Fibroblast of skin of left biceps (primary cell): ENCODE measurements at places on chromosomes 13 and 19.

DNA sequence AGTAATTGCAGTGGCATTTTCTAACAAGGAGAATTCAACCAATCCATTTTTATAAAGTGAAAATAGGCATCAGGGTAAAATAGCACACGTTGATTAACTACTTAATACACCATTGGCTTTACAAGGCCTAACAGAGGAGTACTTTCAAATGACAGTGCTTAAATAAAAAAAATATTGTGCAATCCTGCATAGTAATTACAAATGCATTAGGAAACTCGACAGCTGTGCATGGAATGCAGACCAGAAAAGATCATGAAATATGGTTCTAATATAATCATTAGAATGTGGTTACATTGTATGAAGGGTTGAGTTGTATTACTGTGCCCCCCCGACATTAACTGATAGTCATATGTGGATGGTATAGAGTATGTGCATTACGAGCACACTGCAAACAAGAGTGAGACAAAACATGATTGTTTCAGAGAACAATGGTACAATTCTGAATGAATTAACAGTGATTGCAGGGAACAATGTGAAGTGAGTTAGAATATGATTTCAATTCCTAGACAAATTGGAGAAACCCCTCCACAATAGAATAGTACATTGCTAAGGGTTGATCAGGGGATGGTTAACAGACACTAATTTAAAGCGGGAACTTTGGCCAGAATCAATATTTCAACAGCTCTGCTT, 270.6 kb downstream of the GPC5 start:
- DNase-seq: peak; percentile 48

GRCh38 chr19:40576151-40576584, 505 bp upstream of the SHKBP1 start:
- DNase-seq: no peak

DNA sequence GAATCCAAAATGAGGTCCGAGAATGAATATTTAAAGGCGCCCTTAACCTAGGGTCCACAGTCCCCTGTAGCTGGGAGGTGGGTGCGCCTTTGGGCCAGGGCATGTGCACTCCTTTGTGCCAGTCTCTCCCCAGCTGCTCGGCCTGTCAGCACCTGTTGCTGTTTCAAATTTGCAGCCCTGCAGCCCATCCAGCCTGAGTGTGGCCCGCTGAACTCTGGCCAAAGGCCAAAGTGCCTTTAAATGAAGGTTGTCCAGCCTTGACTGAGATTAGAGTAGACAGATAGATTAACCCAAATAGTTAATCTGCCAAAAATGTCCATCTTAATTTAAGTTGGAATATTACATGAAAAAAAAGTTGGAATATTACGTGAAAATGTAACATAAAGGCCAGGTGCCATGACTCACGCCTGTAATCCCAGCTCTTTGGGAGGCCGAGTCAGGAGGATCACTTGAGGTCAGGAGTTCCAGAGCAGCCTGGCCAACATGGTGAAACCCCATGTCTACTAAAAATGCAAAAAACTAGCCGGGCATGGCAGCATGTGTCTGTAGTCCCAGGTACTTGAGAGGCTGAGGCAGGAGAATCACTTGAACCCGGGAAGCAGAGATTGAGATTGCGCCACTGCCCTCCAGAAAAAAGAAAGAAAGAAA, 25.3 kb downstream of the TPT1 start:
- DNase-seq: no peak

DNA sequence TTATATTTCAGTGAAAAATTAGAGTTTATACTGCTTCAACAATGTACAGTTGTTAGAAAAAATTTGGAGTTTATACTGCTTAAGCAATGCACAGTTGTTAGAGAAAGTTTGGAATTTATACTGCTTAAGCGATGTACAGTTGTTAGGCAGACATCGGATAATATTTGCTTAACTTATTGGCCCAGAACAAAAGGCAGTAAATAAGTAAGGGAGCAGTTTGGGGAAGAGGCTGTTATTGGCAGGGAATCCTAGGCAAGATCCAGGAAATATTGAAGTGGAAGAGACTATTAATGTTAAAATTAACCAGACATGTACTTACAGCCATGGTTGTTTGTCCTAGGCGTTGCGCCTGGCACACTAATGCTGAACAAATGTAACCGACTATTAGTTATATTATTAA, 166.9 kb downstream of the GPC5 start:
- DNase-seq: no peak

DNA sequence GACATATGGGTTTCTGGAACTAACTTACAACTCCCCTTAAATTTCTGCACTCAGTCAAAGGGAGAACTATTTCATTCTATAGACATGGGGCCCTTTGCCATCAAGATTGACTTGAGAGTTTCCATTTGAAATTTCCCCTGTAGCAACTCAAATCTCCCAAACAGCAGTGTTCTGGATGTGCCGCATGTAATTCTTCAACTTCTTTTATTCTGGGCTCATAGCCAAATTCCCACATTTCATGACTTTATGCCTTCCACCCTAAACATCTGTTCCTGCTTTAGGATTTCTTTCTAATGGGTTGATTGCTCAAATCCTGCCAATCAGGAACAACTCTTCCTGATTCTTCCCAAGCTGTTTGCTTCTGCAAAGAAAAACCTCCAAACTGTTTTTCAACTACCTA, 336.0 kb downstream of the TBC1D4 start:
- DNase-seq: no peak

DNA sequence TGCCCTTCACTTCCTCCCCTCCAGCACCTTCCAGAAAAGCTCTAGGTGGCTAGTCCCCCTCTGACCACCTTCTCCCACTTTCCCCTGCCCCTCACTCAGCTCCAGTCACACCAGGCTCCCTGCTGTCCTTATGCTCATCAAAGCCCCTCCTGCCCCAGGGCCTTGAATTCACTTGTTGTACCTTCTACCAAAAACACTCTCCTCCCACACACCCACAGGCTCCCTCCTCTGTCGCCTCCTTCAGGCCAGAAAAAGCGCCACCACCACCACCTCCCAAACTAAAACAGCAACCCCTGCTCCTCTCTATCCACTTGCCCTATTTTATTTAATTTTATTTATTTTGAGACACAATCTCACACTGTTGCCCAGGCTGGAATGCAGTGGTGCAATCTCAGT, 4.8 kb upstream of the CEACAM16 start:
- DNase-seq: no peak

DNA sequence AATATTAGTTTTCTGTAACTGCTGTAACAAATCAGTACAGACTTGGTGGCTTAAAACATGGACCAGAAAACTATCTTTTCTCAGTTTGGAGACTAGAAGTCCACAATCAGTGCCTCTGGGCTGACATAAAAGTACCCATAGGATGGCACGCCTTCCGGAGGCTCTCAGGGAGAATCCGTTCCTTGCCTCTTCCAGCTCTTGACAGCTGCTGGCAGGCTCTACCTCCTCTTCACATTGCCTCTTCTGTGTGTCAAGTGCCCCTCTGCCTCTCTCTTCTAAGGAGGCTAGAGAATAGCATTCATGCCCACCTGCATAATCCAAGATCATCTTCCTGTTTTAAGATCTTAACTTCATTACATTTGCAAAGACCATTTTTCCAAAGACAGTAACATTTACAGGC, 1194.2 kb downstream of the EFNB2 start:
- no peak for DNase-seq

GRCh38 chr19:9939301-9939913, 3.1 kb upstream of the OLFM2 start:
- no peak for DNase-seq

DNA sequence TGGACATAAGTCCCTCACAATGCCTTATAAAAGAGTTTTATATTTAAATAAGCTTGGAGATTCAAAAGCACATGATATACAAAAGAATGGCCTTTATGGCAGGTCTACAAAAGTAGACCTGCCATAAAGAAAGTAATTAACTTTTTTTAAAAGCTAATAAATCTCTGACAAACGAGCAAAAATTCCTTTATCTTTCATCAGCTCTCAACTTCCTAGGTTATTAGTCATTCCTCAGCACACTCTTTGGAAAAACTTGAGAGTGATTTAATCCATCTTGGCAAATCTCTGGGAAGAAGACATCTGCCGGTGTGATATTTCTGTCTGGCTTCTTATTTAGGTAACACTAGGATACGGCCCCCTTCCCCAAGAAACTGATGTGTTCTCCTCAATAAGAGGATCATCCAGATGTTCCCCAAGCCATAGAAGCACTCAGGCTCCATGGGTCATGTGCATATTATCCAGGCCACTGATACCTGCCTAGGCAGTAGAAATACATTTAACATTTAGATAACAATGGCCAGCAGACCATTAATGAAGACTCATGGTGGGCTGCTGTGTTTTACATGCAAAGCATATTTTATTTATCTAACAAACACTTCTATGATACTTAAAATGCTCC, 372.7 kb downstream of the LIG4 start:
- DNase-seq: no peak

- no peak for DNase-seq
Measured at GRCh38 chr13:97332742-97333141, 101.2 kb upstream of the RAP2A start.

GRCh38 chr13:86402500-86402899, 603.3 kb upstream of the SLITRK6 start:
- no peak for DNase-seq

GRCh38 chr13:78393286-78394142, 209.8 kb downstream of the POU4F1 start:
- DNase-seq: no peak

DNA sequence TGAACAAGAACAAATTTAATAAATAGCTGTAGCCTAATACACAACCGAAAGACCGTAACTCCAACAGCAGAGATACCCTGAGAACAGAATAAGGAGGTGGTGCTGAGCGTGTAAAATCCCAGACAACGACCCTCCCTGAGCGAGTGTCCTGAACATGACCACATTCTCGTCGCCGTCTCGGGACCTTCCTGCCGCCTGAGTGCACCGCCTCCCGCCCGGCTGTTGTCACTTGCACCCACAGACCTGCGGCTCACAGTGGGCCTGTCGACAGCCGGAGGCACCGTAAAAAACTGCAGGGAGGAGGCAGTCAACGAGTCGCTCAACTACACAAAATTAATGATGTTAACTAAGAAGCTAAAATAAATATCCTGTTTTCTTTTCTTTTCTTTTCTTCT, 35.8 kb upstream of the GRTP1 start:
- no peak for DNase-seq

- peak; percentile 84 for DNase-seq
Measured at GRCh38 chr13:37701972-37702371, 103.4 kb upstream of the POSTN start.

DNA sequence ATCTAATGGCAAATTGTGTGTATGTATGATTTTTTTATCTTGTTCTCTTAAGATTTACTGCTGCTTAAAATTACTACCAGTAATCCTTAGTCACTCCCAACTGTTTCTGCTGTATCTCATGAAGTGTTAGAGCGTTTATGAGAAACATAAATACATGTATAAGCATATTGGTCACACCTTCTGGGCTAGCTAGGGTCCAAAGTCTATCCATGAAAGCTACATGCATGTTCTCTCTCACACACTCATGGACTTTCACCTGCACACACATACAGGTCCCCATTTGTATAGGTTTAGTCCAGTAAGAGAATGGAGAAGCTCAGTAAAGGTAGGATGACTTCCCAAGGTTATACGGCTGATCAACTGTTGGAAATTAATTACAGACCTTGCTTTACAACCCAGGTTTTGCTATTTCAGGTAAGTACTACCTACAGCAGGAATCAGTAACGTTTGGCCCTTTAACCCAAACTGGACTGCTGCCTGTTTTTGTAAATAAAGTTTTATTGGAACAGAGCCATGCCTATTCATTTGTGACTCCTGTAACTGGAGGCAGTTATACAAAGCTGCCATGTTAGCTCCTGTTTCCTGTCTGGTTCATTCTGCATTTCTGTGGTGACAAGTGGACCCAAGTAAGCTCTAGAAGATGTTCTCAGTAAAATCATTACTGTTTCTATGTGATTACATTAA, 15.3 kb downstream of the METTL21C start:
- no peak for DNase-seq

GRCh38 chr13:29484236-29484635, 111.3 kb downstream of the SLC7A1 start:
- DNase-seq: no peak

DNA sequence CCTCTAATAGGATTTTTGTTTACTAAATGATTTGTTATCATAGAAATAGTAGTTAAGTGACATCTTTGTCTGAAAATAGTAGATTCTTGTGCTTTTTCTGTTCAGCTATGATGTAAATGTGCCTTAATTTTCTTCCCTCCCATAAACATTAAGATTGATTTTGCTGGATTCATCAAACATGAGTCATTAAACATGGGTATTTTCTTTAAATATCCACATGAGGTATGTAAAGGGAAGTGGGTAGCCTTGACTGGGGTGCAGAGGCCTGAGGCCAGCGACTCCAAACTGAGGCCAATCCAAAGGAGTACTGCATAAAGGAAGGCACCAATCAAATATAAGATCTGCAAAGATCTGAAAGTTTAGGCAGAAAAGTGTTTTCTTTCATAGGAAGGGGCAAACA, 3.7 kb downstream of the ZNF136 start:
- DNase-seq: no peak

DNA sequence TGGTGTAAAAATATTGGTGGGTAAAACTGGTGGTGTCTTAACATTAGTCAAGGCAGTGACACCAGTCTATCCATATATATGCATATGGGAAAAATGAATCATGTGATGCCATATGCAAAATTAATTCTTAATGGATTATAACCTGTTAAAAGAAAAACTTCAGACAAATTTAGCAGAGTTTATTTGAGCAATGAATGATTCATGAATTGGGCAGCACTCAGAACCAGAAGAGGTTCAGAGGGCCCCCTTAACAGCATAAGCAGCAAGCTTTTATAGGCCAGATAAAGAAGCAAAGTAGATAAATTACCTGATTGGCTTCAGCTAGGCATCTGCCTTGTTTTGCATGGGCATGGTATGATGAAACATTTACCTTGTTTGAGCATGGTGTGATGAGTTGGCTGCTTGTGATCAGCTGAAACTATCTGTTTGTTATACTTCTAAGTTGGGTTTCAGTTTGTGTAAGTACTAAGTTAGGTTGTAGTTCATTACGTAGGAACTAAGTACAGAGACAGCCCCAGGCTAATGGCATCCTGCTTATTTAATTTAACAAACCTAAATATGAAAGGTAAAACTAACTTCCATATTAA, 66.6 kb downstream of the DNAJC15 start:
- DNase-seq: no peak

- no peak for DNase-seq
Measured at GRCh38 chr13:45055902-45056648, 64.2 kb upstream of the GTF2F2 start.

DNA sequence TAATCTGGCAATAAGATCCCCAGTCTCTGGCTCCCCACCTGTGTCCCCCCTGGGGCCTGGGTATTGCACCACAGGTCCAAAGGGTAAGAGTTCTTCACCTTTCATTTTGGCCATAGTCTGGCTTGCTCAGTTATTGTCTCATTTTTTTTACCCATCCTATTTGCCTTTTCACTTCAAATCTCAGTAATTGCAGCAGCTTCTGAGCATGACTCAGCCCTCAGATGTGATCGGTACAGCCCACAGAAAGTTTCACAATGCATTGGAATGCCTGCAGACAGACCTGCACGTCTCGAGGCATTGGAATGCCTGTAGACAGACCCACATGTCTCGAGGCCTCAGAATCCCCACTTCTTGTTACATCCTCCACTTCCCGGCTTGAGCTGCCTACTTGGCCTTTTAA, 173.6 kb downstream of the NUFIP1 start:
- peak; percentile 96 for DNase-seq
